CD4-positive, alpha-beta memory T cell (primary cell): ENCODE measurements at places on chromosomes 2 and 18. TPM values are rescaled to one million over a fixed set of nuclear protein-coding genes. Genes with fewer than 3 reads are reported as not detected.

The ACADL gene
- not detected for total RNA-seq

The PEX13 gene
- total RNA-seq = 26.6 TPM

The SDC1 gene
- total RNA-seq = not detected

The MATN3 gene
- total RNA-seq = not detected

The DSC3 gene
- not detected for total RNA-seq

The SP100 gene
- total RNA-seq = 210 TPM

The DIPK1C gene
- total RNA-seq = not detected

The PROM2 gene
- 1.1 TPM for total RNA-seq

The POTEJ gene
- not detected for total RNA-seq

The HJURP gene
- total RNA-seq = 0.19 TPM

The NYAP2 gene
- not detected for total RNA-seq

The VAMP5 gene
- 25.5 TPM for total RNA-seq
